ENCODE measurements at places on chromosomes 7 and 10.

- peak; percentile 89 for DNase-seq
These were observed 22.7 kb upstream of the AGFG2 start for GRCh38 chr7:100516135-100516812.

DNA sequence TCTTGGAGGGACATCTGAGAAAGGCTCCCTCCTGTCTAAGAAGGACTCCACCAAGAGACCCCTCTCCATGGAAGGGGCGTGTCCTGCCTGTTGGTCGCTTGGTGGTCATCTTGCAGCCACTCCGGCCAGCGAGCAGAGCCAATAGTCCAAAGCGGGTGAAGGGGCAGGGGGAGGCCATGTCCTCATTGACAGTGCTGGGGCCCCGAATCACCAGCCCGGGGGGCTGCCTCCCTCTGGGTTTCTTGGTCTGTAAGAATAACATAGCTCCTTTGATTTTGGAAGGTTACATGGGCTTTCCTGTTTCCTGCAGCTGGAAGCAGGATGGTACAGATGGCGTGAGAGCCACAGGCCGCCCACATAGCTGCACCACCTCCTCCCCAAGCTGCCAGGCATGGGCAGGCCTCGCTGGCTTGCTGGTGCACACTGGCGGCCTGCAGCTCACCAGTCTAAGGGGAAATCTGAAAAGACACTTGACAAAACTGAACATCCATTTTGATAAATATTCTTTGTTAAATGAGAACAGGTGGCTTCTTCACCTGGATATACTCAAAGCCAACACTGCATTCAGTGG lies 105.8 kb downstream of the ARHGAP22 start:
- no peak for DNase-seq

GRCh38 chr7:56097700-56098099 lies 4.9 kb upstream of the PHKG1 start:
- DNase-seq: peak; percentile 30

DNA sequence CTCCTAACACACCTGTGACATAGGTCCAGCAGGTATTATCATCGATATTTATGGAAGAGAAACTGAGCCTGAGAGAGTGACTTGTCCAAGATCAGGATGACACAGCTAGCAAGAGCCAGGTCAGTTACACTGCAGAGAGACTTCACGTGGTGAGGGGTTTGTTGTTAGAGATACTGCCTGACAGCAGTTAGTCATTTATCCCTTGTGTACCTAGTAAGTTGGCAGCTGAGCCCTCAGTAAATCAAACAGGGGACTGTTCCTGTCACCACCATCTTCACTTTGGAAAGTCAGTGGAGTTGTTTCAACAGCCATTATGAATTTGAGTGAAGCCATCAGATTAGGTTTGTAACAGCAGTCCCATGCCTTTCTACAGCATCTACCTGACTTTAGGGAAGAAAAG lies 87.5 kb upstream of the GATA3 start:
- DNase-seq: no peak

DNA sequence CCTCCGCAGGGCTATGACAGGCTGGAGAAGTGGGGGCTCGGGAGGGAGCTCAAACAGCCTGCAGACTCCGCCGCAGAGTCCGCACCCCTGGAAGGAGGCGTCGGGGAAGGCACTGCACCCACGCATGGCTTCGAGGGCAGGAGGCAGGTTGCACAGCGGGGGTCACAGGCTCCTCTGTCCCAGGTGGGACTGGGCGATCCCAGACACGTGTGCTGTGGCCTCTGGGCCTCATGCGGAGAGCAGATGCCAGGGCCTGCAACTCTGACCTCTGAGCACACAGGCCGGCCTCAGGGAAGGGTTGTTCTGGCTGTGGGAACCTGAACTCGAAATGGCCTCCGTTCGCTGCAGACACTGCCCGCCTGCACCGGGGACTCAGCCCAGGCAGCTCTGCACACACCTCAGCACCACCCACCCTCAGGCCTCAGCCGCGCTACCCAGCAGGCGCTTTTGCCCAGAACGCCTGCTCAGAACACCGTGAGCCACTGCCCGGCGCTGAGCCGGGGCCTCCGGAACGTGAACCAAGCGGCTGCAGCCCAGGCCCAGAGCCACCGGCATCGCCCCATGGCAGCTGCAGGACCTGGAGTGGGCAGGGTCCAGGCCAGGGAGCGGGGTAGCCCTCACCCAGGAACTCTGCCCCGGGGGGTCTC lies 71.8 kb upstream of the ADGRA1 start:
- no peak for DNase-seq

DNA sequence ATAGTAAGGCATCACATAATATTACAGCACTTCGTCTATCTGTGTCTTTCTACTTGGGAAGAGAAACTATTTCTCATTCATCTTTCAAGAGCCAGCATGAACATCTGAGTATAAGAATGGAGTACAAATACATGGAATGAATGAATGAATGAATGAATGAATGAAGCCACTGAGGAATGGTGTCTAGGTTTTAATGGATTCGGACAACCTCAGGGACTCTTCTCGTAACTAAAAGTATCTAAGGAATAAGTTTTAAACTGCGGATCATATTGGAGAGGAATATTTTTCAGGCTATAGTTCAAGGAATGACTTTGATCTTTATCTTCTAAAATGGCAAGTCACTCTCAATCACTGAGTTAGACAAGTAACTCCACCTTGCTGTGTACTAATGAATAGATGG lies 199.0 kb downstream of the DOCK4 start:
- no peak for DNase-seq

- DNase-seq: peak; percentile 52
These were observed 38.3 kb downstream of the C1QL3 start for GRCh38 chr10:16483241-16483917.

- DNase-seq: no peak
These were observed 101.5 kb upstream of the TMEM72 start for GRCh38 chr10:44809647-44810046.

DNA sequence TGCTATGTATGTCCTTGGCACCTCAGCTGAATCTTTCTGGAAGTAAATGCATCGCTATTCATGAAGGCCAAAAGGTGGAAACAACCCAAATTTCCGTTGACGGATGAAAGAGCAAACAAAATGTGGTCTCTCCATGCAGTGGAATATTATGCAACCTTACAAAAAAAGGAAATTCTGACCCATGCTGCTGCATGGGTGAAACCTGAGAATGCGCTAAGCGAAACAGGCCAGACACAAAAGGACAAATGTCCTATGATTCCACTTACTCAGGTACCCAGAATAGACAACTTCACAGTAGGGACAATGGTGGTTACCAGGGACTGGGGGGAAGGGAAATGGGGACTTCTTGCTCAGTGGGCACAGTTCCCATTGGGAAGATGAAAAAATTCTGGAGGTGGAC lies 158.8 kb downstream of the CAMK1D start:
- no peak for DNase-seq

- DNase-seq: no peak
These were observed 326.2 kb upstream of the KAT6B start for GRCh38 chr10:74500026-74500704.

DNA sequence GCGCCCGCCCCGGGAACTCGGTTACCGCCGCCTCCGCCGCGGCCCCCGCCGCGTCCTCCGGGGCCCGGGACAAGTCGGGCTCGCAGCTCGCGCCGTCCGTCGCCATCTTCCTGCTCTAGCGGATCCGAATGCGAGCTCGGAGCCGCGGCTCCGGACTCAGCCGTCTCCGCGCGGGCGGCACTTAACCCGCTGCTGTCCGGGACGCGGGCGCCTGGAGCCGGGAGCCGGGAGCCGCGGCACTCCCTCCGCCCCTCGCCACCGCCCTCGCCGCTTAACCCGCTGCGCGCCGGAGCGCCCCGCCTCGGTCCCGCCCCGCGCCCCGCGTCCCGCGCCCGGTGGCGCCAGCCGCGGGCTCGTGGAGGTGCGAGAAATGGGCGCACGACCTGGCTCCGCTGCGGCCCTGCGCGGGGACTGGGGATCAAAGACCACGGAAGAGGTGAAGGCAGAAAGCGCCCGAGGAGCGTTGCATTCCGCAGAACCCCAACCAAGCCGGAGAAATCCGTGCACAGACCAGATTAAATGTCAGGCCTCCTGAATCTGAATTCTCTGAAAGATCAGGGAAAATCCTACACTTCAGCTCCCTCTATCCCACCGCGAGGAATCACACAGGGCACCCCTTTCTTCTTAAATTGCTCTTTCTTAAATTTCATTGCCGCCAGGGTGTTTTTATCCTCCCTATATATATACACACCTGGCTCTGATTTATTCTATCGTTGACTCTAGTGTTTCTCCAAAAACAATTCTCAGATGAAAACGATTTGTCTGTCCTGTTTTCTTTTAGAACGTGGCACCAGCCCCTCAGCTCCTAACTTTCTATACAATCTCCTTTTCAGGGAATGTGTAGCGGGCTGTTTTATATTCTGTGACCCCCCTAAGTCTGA lies at the start of gene CTTNBP2:
TSS of gene CTTNBP2 (minus strand) at position 132 of the 881 bp plus-strand sequence. CDS start at position 106, 26 bp downstream.
- peak; percentile 8 for DNase-seq

- DNase-seq: no peak
These were observed 187.0 kb upstream of the SLC26A5 start for GRCh38 chr7:103632972-103633371.

- no peak for DNase-seq
These were observed 66.0 kb downstream of the EBF3 start for GRCh38 chr10:129897871-129898626.

DNA sequence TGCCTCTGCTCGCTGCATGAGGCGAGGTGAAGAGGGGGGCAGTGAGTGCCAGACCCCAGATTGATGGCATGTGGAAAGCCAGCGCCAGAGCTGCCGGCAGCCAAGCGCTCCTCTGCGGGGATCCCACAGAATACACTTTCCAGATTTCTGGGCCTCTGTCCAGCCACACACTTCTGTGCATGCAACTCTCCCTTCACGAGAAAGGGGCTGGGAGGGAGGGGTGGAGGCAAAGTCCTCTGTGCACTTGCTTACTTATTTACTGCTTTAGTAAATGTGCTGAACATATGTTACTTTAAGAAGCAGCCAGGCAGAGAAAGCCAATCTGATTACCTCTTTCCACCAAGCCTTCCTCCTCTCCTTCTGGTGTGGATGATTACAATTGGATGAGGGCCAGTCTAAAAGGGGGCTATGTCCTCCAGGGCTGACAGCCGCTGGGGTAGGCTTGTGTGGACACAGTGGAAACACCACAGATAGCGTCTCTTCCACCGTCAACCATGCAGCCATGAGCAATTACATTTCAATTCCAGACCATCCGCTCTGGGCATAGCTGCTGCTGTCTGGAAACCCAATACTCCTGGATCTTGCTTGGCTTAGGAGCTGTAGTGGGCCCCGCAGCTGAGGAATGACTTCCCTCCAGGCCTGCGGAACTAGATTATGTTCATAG lies 322.8 kb upstream of the ANKRD30A start:
- no peak for DNase-seq

DNA sequence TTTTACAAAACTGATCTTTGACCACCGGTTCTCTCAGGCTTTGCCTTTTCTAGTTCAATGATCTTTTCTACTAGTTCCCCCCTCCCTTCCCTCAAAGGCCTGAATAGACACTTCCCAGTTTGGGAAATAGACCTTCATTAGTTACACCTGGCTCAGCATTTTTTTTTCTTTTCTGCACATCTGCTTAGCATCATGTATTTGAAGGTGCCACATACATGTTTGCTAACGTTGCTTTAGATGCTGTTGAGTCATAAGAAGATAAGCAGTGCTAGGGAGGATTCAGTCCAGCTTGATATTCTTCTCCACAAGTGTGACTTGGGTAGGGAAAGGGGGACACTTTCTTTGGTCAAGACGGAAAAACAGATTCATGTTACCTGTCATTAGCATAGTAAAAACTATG lies 78.3 kb downstream of the BICC1 start:
- no peak for DNase-seq

DNA sequence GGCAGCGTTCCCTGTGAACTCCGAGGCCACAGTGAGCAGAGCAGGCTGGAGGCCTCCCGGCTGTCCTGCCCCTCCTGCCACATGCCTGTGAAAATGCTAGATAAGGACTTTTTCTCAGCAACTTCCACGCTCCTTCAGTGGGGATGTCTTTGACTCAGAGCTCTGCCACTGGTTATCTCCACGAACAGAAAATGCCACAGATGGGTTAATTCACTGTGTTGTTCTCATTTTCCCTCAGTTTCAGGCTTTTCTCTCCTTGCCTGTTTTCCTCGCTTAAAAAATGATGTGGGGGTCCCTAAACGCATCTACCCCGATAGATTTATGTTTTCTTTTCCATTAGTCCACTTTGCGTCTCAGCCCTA lies 51.3 kb downstream of the IKZF1 start:
- no peak for DNase-seq

DNA sequence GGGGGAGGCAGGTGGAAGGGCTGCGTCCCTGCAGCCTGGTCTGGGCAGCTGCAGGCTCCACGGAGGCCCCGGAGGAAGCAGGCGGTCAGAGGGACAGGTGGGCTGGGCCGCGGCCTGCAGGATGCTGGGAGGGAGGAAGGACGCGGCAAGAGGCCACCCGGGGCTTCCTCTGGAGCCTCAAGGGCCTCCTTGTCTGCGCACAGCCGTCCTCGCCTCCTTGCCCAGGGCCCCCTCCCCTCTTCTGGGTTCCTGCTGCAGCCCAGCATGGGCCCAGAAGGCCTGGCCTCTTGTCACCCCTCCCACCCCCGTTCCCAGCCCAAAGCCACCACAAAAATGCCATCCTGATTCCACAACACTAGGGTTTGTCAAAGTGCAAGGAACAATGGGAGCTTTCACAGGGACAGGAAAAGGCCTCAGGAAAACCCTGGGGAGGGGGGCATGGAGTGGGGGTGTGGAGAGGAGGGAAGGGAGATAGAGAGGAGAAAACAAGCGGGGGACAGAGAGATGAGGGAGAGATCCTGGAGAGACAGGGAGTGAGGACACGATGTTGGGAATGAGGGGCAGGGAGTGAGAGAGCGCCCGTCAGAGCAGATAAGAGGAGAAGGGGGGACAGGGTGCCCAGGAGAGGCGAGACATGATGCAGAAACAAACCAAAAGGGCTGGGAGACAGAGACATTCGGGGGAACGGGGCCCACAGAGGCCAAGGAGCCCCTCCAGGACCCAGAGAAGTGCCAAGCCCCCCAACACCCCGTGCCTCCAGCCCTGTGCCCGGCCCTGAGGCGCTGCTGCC lies 41.8 kb downstream of the ZCCHC24 start:
- DNase-seq: no peak

DNA sequence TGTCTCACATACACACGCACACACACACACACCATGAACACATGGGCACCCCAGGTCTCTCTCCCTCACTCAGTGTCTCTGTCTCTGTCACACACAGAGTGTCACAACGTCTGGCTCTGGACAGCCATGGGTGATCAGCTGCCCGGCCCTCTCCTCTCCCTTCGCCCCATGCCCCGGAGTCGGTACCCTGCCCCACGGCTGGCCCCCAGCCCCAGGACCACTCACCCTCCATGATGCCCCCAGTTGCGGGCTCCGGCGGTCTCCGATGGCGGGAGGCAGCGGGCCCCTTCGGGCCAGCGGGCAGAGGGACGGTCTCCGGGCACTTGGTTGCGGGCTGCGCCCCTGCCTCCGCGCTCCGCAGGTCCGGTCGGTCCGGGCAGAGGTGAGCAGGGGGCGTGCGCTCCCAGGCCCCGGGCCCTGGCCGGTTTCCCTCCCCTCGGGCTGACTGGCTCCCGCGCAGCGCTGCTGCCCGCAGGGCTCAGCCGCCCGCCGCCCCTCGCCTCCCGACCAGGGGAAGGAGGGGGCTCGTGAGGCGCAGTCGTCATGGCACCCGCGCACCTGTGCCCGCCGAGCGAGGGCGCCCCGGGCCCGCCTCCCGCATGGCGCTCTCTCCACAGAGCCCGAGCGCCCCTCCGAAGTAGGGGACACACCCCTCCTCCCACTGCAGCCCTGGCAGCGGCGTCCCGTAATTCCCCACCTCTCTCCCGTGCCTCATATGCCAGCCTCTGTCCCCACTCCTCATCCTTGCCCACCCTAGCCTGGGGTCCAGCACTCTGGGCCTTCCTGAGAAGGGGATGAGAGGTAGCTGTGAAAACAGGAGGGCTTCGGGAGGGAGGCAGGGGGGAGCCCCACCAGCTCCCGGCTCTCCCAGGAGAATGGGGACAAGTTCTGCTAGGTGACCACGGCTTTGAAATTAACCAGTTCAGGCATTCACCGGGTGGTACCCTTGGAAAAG lies at the start of gene NPFFR1:
TSS of gene NPFFR1 (minus strand) at position 560 of the 955 bp plus-strand sequence. CDS start at position 232, 328 bp downstream.
- no peak for DNase-seq

GRCh38 chr7:37040330-37040729 lies 316.0 kb upstream of the AOAH start:
- no peak for DNase-seq
